ENCODE measurements at places on chromosomes 12 and 14.
A peak's percentile ranks its signal among the peaks of the same experiment; 100 is the strongest.

- peak; percentile 52 for DNase-seq
These were observed 17.1 kb downstream of the FOS start for GRCh38 chr14:75295491-75296345.

- DNase-seq: no peak
These were observed 420.8 kb downstream of the FUT8 start for GRCh38 chr14:65833267-65833880.

DNA sequence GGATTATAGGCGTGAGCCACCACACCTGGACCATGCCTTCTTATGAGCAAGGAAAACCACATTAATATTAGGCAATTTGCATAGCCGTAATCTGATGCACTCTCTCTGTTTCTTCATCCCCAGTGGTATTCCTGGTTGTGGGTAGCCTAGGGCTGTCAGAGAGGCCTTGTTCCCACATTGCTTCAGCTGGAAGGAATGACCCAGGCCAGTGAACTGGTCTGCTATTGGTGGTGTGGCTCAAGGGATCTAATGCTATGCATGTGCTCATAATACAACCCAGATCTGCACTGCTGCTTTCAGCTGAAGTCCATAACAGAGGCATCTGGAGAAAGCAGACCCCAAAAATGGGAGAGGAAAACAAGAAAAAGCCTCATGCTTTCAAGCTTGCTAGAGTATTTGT lies 33.1 kb upstream of the G2E3 start:
- DNase-seq: no peak

GRCh38 chr14:92258934-92259333 lies 64.0 kb upstream of the SLC24A4 start:
- DNase-seq: no peak

- DNase-seq: no peak
These were observed 388.6 kb downstream of the CCDC91 start for GRCh38 chr12:28578833-28579252.

DNA sequence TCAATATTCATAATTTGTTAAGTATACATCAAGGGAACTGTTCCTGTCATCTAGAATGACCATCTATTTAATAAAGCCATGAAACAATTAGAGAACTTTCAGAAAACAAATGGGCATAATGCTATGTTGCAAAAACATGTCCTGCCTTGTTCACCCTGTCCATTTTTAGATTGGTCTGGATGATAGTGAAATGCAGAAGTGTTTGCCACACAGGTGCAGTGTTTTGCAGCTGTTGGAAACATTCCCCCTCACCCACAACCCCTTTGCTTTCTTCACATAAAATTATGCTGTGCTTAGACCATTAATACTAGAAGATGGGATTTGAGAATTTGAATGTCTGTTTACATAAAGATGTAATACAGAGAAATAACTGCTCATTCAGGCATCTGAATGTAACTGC lies 36.5 kb downstream of the LEMD3 start:
- DNase-seq: no peak

GRCh38 chr12:132181570-132182200 lies 37.4 kb downstream of the NOC4L start:
- no peak for DNase-seq

- no peak for DNase-seq
These were observed 6.3 kb upstream of the TMPO start for GRCh38 chr12:98509063-98509462.

GRCh38 chr14:30069536-30069935 lies 141.9 kb upstream of the PRKD1 start:
- no peak for DNase-seq
